ENCODE measurements at places on chromosomes 1 and 21. TPM values are rescaled to one million over a fixed set of nuclear protein-coding genes. Genes with fewer than 3 reads are reported as not detected.
A peak's percentile ranks its signal among the peaks of the same experiment; 100 is the strongest.

DNA sequence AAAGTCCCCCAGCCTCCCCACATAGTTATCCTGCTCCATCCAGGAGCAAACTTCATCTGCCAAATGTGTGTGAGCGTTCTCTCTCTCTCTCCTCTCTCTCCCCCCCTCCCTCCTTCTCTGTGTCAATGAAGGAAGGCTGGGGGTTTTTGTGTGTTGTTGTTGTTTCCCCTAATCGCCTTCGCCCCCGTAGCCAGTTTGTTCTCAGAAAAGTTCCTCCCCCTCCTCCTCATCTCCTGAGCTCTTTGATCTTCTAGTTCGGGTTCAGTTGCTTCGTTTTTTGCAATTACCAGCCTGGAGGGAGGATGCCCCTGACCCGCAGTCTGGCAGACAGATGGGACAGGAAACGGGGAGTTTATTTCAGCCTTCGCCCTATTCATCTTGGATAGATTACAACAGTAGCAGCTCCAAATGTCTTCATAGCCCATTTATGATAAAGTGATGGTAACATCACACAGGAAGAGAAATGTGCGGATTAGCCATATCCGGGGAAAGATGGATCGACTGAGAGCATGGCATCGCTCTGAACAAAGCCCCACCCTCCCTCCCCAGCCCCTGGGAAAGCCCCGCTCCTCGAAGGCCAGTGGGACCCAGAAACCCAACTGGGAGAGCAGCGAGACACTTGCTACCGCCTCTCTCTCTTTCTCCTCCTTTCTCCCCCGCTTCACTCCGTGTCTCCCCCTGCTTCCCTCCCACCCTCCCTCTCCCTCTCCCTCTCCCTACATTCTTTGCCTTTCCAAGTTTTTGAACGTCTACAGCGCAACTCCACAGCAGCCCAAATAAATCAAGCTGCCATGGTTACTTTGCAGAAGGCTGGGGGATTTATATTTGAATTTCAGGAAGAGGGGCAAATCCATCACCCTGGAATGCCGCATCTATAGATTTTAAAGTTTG is 139.7 kb upstream of the ARHGEF16 start:
- DNase-seq = no peak

GRCh38 chr21:44618909-44619308 is 7.0 kb downstream of the KRTAP10-8 start:
- peak; percentile 36 for DNase-seq

GRCh38 chr1:26283871-26284596 is 4.1 kb downstream of the SH3BGRL3 start:
- no peak for DNase-seq

UBASH3A gene
- 41.1 TPM for total RNA-seq

- DNase-seq = no peak
Measured at GRCh38 chr1:16367968-16368890, 1.2 kb downstream of the SZRD1 start.

GRCh38 chr1:151800830-151801229 is 4.4 kb downstream of the LINGO4 start:
- DNase-seq = no peak

COL11A1 gene
- total RNA-seq = not detected

GRCh38 chr1:77824079-77824478 is 44.6 kb downstream of the MIGA1 start:
- DNase-seq = no peak

DNA sequence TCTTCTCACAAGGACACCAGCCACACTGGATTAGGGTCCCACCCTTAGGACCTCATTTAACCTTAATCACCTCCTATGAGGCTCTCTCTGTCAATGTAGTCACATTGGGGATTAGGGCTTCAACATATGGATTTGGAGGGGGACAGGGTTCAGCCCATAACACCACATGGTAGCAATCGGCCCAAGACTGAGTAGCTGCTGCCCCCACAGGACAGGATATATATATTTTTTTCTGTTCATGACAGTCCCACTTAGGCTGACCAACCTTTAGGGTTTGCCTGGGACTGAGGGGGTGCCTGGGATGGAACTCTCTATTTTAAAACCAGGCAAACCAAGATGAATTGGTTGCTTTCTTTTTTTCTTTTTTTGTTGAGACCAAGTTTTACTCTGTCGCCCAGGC is 8.2 kb upstream of the ACTL8 start:
- DNase-seq = no peak

DNA sequence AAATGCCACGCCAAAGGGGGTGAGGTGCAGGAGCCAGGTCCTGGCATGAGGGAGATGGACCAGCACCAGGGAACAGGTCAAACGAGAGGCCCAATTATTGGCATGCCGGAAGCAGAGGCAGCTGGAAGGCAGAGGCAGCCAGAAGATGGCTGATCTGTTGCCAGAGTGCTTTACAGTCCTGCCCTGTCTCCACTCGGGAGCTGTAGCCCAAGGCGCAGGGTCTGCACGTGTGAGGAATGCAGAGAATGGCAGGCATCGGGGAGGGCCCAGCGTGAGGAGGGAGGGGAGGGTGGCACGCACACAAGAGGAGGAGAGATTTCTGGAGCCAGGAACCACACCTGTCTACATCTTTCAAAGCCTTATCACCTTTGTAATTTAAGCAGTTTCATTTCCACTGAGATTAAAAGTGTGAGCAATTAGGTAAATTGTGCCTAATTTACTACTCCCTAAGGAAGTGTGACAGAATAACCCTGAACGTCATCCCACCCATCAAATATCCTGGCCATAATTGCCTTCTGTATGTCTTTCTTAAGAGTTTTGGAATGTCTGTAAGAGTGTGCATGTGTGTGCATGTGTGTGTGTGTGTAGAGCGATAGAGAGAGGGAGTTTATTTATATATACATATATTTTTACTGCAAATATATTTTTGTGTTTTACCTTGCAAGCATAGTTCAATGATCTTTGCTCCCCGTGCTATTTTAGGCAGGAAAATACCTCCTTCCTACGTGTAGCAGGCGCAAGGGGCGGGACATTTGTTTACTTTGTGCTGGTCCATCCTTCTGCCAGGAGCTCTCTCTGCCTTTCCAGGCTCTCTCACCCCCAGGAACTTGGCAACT is 125.5 kb upstream of the SERBP1 start:
- no peak for DNase-seq

DNA sequence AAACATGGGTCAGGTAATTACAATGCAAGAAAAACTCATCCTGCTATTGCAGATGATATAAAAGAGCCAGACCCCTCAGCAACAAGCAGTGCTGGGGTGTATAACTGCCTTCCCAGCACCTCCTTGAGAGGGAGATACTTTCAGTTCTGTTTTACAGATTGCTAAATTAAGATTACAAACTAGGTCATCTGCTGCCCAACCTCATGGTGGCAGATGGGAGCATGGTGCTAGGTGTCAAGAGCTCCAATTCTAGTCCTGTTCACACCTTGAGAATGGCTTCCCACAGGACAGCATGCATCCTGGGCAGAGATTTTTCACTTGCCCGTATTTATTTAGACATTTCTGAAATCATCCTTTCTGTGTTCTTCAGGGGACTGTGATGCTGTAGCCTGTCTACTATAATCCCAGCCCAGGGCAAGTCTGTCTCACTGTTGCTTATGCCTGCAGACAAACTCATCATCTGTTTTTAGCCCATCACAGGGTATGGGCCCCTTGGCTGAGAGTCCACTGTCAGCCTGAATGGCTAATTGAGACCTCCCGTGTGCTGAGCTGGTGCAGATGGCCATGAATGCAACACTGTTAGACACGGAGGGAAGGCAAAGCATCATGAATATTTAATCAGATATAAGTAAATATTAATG is 40.2 kb upstream of the PBX1 start:
- DNase-seq = no peak

Data from activated naive CD8-positive, alpha-beta T cell treated with anti-CD3 and anti-CD28 coated beads for 36 hours (primary cell).